ENCODE measurements at places on chromosomes 1 and 21.

DNA sequence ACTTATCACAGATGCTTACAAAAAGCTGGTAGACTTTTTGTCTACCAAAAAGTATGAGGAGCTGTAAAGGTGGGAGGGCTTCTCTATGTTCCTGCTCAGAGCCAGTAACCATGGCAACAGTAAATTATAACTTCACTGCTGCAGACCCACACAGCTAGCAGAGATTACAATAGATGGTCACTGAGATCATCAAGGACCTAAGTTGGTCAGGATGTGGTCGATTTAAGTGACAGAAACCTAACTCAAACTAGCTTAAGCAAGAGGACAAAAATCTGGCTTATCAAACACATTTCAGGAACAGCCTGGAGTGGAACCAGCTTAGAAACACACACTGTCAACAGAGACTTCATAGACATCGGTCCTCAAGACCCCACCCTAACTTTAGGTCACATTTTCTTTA, 113.4 kb upstream of the ATP1A1 start:
- DNase-seq = no peak

- DNase-seq = no peak
Observed at GRCh38 chr1:206422525-206422924, 47.8 kb upstream of the IKBKE start.

DNA sequence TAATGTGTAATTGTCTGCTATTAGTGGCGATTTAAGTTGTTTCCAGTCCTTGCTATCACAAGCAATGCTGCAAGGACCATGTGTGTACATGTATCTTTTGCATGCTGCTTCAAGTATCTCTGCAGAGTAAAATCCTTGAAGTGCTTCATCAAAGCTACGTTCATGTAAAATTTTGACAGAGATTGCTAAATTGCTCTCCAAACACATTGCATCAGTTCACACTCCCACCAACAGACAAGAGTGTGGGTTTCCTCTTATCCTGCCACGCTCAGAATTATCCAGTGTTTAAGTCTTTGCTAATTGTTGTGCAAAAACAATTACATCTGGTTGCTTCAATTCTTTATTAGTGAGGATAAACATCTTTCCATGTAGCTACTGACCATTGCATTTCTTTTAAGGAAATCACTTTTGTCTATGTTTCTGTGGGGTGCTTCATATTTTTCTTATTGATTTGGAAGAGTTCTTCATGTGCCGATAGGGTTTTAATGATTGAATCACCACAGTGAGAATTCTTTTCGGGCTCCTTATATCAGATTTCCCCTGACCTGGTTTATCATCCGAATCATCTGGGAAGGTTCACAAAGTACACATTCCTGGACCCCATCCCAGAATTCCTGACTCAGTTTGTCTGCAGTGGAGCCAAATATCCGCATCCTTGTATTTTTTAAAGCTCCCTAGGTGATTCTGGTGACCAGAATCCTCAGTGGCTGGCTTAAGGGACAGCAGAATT, 56.3 kb upstream of the GALNT2 start:
- DNase-seq = no peak

DNA sequence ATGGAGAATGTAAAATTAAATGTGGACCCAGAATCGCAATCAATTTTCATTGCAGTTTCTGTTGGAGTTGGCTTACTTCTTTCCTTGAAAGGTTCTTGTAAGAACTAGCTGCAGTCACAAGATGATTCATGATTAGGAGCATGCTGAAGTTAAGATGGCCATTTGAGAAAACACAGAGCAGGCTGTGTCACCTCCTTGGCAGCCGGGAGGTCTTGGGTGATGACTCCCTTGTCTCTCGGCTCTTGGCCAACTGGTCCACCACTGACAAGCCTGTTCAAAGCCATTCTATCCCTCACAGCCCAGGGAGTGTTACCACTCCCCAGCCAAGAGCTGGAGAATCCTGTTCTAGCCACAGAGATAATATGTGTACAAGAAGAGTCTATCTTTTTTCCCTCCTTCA, 40.6 kb downstream of the OPTC start:
- DNase-seq = peak; percentile 78

- peak; percentile 14 for DNase-seq
Observed at GRCh38 chr1:42847111-42847595, 740 bp downstream of the ZNF691 start.

- no peak for DNase-seq
Observed at GRCh38 chr1:19432943-19433718, 52.2 kb downstream of the CAPZB start.

GRCh38 chr21:37237764-37238163, 29.4 kb downstream of the VPS26C start:
- no peak for DNase-seq

DNA sequence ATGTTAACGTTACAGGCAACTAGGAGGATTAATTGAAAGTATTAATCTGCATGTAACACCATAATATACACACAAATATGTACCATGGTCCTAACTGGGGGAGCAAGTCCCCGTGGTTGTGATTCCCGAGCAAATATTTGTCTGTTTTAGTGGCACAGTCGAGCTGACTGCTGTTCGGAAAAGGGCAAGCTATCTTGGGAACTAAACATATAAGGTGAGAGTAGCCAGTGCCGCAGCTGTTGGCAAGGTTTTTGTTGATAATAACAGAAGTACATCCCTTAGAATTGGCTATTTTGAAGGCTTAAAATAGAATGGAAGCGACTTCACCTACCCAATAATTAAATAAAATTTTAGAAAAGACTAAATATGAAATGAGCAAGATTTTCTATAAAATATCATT, 45.5 kb downstream of the UCHL5 start:
- DNase-seq = no peak

GRCh38 chr1:203701606-203702005, 63.4 kb upstream of the LAX1 start:
- DNase-seq = no peak
